ENCODE measurements at places on chromosomes 7 and 10.

GRCh38 chr10:14545827-14546226, 215.1 kb upstream of the FRMD4A start:
- DNase-seq = no peak

- DNase-seq = no peak
These were observed 482 bp upstream of the ACTR3C start for GRCh38 chr7:150323682-150324372.

DNA sequence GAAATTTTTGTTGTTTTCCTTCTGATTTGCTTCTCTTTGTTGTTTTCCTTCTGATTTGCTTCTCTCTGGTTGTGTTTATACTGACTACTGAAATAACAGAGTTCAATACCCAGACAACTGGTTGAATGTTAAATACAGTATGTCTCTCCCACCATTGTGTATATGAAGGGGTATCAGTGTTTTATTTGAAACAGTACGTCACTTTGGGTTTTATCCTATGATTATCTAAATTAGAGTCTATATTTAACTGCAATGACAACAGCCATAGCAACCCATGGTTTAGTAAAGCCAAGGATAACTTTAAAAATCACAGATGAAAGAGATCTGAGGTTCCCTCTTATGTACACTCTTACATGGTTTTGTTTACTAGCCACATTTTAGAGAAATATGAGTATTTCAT, 141.3 kb downstream of the GNAT3 start:
- no peak for DNase-seq

DNA sequence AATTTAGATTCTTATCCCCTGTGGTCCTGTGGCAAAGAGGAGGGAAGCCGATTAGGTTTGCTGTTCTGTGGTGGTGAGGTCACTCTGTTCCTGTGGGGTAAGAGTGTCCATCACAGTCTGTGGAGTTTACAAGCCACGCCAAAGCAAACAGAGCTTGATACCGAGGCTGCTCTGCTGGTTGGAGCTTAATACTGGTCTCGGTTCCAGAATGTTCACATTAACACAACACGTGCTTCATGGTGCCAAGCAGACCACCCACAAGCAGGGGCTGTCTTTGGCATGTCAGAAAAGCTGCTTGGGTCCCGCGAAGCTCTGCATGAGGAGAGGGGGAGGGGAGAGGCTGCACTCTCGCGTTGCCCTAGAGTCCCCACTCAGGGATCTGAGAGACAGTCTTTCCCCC, 47.5 kb downstream of the DNAJB6 start:
- no peak for DNase-seq

DNA sequence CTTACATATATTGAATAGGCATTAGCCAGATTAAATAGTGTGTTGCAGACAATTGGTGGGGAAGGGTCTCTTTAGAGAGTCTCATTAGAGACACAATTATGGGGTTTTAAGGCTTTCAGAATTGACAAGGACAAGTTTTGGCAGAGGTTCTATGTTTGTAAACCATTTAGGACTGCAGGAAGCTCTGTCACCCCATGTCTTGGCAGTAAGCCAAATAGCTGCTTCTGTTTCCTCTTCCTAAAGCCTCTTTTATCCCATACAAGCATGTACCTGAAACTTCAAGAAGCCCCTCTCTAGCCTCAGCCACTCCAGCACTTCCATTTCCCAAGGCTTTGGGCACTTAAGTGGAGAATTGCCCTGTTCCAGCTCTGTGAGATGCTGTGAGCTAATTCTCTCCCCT, 21.8 kb upstream of the LRRC4 start:
- no peak for DNase-seq

- DNase-seq = no peak
These were observed 17.9 kb downstream of the CRHR2 start for GRCh38 chr7:30664184-30664885.

Measured in foreskin melanocyte (primary cell).